ENCODE measurements at places on chromosomes 2 and 18.

DNA sequence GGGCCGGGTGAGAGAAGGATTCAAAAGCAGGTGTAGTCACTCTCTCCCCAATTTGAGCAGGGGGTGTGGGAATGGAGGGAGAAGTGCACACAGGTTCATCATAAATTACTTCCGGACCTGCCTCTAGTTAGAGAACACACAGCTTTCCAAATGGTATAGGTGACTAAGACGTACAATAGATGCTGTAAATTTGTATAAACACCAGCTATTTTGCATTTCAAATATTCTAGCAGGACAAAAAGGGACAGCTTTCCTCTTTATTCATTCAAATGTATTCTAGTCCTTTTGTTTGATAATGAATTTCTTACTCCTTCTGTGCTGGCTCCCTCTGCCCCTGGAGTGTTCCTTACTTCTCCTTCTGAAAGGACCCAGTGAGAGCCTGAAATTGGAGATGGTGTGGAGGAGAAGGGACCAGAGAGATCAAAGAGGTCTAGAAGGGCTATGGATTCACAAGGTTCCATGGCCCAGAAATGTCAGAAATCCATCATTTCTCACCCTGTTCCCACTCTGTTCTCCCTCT lies 53.2 kb upstream of the SH3BP4 start:
- DNase-seq: no peak

GRCh38 chr18:23902396-23902795 lies 112.2 kb upstream of the TTC39C start:
- no peak for DNase-seq

DNA sequence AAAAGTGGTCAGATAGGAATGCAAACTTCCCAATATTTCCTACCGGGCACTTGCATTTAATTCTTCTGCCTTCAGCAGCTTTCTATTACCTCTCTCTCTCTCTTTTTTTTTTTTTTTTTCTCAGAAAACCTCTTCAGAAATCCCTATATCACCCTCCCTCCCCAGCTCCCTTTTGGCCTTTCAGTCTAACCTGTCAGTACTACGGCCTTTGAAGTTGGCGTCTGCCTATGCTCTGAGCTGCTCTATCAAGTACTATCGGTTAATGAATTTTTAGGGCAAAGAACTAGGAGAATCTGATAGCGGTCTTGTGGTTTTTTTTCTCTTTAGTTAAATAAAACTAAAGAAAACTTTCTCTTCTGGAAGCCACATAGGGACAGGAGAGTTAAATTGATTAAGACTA lies 122.4 kb upstream of the MAPRE2 start:
- no peak for DNase-seq

- no peak for DNase-seq
Observed at GRCh38 chr2:231489990-231490389, 25.7 kb upstream of the NCL start.

GRCh38 chr18:58247363-58247834 lies 203.4 kb downstream of the NEDD4L start:
- DNase-seq: no peak

GRCh38 chr2:98459496-98460175 lies 15.0 kb downstream of the INPP4A start:
- no peak for DNase-seq

DNA sequence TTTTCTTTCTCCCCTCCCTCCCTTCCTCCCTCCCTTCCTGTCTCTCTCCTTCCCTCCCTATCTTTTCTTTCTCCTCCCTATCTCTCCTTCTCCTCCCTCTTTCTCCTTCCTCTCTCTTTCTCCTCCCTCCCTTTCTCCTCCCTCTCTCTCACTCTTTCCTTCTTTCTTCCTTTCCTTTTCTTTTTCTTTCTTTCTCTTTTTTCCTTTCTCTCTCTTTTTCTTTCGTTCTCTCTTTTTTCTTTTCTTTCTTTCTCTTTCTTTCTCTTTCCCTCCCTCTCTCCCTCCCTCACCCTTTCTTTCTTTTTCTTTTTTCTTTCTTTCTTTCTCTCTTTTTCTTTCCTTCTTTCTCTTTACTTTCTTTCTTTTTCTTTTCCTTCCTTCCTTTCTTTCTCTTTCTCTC lies 169.7 kb upstream of the LINC00305 start:
- no peak for DNase-seq

DNA sequence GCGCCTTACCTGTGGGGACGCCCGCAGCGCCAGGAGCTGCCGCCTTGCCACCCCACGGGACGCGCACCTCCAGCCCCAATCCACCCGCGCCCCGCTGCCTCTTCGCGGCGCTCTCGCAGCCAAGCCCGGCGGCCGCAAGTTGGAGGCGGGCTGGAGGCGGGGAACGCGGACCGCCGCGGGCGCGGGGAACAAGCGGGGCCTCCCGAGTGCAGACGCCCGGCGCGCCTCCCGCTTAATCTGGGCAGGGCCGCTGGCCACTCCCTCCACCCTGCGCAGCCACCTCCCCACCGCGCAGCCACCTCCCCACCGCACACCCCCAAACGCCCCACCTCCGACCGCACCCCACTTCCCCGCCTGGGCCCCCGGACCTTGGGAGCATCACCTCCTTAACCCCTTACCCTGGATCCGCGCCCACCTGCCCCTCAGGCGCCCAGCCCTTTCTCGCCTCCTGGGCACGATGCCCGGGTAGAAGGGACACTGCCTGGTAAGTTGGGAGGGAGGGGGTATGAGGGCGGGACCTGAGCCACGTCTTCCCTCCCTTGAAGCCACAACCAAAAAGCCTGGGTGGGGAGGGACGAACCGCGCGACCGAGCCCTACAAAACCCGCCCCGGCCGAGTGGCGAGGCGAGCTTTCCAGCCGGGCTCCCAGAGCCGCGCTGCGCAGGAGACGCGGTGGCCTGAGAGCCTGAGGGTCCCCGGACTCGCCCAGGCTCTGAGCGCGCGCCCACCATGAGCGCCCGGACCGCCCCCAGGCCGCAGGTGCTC lies at the start of the genes COL4A3 and COL4A4:
COL4A3 (plus strand) TSS at position 627 of the 765 bp plus-strand sequence; CDS start at position 730, 103 bp downstream.
COL4A4 (minus strand) TSS at position 208 of the 765 bp plus-strand sequence. CDS start 16,722 bp downstream, outside the sequence.
- no peak for DNase-seq

DNA sequence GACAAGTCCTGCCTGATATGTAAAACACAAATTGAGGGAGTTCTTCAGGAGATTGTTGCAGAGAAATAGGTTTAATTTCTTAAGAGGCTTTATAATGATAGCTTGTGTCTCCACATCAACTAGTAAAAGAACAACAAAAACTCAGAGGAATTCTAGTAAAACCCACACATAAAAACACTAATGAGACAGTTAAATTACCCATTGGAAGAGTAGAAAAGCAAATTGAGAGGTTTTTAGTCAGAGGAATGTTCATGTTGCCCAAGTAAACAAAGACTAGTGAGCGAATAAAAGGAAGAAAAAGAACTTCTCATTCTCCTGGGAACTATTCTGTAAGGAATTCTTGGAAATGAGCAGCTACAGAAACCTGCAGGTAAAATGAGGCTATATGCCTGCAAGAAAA lies 330.6 kb downstream of the STK39 start:
- no peak for DNase-seq
